Kidney (tissue), 22 donors: ENCODE measurements at places on chromosomes 16 and 17. TPM values are rescaled to one million over a fixed set of nuclear protein-coding genes. Genes with fewer than 3 reads are reported as not detected.

IFT20 gene
- polyA plus RNA-seq = 52.6 TPM

PDIA2 gene
- not detected for polyA plus RNA-seq

IGFALS gene
- 2.9 TPM for polyA plus RNA-seq

DNA sequence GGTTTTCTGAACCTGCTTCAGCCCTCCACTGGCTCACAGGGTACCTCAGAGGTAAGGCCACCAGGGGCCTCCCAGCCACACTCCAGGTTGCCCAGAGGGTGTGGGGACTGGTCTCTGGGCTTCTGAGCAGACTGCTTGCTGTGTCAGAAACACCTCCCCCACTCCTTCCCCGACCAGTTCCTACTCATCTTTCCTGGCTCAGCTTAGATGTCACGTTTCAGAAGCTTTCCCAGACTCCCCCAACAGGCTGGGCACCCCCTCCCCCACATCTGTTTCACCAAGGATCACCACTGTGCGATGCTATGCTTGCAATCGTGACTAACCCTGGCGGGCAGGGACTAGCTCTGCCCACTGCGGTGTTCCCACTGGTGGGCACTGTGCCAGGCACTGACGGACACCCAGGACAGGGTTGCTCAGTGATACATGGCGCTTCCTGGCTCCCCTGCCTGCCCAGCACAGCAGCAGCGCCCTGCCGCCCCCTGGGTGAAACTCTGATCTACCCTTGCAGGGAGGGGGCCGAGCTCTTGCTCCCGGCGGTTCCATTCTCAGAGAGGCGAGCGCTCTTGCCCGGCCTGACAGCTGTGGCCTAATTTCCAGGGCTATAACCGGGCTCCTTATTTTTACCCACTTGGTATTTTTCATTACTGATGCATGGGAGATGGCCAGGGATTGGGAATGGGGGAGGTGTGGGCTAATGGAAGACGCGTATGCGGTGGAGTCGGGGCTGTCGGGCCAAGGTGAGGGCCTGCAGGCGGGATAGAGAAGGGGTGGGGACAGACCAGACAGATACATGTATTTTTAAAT lies 29.4 kb upstream of the MTSS2 start:
- DNase-seq = peak; percentile 95

GRCh38 chr17:37429453-37429852 lies 22.8 kb downstream of the TADA2A start:
- no peak for DNase-seq

DNA sequence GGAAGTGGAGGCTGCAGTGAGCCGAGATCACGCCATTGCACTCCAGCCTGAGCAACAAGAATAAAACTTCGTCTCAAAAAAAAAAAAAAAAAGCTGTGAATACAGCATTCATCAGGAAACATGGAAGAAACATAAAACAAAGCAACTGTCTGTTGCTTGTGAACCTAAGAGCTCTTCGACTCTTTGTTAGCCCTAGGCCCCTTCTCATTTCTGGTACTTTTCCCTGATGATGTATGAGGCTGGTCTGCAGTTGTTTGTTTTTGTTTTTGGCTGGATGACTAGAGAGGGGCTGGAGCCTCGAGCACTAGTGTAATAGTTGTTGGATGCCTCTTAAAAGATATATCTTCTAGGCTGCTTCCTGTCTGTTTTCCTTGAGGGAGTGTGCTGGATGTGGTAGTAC lies 113.5 kb downstream of the MAP2K6 start:
- no peak for DNase-seq

GRCh38 chr17:77892469-77893143 lies 65.9 kb upstream of the TNRC6C start:
- peak; percentile 69 for DNase-seq

GRCh38 chr17:49821916-49822315 lies 26.0 kb downstream of the TAC4 start:
- DNase-seq = no peak
